ENCODE measurements at places on chromosomes 1 and 21. TPM values are rescaled to one million over a fixed set of nuclear protein-coding genes. Genes with fewer than 3 reads are reported as not detected.

The KRTAP10-6 gene
- not detected for total RNA-seq

The PODN gene
- total RNA-seq, result 16.3 TPM

The WLS gene
- 50.0 TPM for total RNA-seq

The OR2W3 gene
- 0.36 TPM for total RNA-seq

The TRPM2 gene
- total RNA-seq, result 2.2 TPM

The RGS5 gene
- total RNA-seq, result 18.4 TPM

The SAMD11 gene
- not detected for total RNA-seq

The SHISAL2A gene
- total RNA-seq, result not detected

The JAM2 gene
- 2.9 TPM for total RNA-seq

The NEGR1 gene
- 4.1 TPM for total RNA-seq

The RPL11 gene
- 1,119 TPM for total RNA-seq

The CACYBP gene
- total RNA-seq, result 56.0 TPM
